Activated CD4-positive, alpha-beta T cell treated with anti-CD3 and anti-CD28 coated beads for 1 hour (primary cell): ENCODE measurements at places on chromosomes 13 and 19.

DNA sequence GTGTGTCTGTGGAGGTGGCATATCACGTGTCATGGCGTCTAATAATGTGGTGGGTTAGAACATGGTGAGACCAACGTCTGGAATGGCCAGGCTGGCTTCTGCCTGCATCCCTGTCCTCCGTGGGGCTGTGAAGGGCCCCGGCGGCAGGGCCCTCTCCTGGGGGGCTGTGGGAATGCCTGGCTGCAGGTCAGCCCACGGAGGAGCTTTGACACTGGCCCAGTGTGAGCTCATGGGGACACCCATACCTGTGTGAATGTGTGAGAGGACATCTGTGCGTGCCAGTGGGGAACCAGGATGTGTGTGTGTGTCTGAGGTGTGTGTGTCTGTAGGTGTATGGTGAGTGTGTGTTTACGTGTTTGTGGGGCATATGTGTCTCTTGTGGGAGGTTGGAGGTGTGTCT, 300.1 kb downstream of the TEX29 start:
- DNase-seq, result no peak

GRCh38 chr13:43058318-43058674, 34.9 kb downstream of the DNAJC15 start:
- DNase-seq, result no peak

DNA sequence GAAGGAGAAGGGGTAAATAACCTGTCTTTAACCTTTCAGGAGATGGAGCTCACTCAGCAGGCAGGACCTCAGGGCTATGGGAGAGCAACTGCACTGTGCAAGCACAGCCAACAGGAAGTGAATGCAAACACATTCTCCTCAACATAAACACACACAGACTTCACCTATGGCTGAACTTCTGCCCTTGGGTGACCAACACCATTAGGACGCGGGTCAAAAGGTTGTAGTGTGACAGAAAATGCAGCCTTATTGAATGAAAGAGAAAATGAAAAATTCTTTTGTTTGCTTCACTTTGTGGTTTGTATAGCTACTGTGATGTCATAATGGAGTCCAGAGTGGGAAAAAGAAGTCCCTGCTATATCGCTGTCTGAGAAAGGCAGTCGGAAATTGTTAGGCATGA, 323.0 kb downstream of the NDFIP2 start:
- no peak for DNase-seq

- no peak for DNase-seq
These were observed 565.1 kb downstream of the LIG4 start for GRCh38 chr13:107650081-107650701.

DNA sequence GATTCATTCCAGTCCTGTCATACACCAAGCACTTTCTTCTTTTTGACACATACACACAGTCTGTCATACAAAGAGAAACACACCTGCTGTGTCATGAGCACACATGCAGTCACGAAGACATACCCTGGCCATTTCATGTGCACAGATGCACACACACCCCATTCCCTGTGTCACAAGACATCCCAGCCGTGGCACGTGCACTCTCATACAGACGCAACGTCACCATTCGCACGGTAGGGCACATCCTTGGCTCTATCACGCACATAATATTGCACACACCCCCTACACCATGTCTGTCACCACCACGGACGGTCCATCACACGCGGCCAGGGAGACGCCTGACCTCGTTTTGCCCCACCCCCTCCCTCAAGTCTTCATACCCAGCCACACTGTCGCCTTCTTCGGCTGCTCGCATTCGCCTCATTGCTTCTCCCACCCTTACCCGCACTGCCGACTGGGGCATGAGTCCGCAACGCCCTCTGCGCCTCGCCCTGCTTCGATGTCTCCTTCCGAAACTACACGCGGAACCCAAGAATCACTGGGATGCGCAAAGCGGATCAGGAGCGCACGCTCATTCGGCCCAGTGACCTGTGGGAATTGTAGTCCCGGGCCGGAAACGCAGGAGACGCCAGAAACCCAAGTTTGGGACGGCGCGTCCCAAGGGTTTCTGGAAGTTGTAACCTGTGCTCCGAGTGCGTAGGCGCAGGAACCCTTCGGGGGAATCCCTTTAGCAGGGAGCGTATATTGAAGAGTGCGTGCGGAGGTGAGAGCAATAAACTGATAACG, 6.8 kb upstream of the ZNF283 start:
- DNase-seq, result no peak

DNA sequence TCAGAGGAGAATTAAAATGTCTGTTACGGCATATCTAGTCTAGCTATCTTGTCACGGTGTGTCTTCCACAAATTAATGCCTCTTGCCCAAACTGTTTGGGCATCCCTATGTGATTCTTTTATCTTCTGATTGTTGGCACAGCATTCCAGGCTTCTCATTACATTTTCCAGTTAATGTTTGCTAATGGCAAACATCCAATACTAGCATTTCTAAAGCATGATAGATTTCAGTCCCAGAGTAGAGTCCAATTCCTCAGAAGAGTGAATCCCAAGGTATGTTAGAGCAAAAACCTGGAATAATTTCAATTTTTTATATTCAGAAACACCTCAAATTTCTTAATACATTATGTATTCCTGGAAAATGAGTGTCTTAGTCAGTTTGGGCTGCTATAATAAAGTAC, 684.5 kb upstream of the SLITRK1 start:
- DNase-seq, result no peak

GRCh38 chr13:46712524-46712923, 84.4 kb downstream of the ESD start:
- DNase-seq, result no peak

DNA sequence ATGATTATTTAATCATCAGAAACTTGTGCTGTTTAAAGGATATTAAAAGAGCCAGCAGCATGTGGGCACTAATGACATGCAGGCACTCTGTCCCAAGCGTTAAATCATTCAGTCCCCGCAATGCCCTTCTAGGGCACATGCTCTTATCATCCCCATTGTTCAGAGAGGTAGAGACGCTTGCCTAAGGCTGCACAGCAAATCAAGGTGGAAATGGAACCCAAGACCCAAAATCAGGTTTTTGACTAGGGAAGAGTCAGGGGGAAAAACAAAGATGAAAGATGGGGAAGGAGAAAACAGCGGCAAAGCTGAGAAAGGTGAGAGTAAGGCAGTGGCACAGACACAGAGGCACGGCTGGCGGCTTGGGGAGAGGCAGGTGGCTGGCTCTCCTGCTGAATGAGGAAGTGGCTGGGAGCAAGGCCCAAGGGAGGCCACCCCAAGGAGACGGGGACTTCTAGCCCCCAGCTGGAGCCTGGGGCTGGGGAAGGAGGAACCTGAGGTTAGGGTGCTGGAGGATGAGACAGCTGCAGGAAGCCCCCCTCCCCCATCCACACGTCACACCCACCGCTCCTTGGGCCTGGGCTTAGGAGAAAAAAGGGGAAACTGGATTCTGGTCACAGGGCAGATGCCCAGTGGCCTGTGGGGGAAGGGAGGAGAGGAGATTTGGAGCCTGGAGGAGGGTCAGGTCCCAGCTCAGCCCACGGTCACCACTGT, 1.0 kb upstream of the TYROBP start:
- no peak for DNase-seq

GRCh38 chr13:113084094-113084942, 21.3 kb upstream of the F7 start:
- DNase-seq, result no peak

GRCh38 chr13:63287926-63288325, 1872.3 kb upstream of the PCDH20 start:
- no peak for DNase-seq

- DNase-seq, result no peak
These were observed 22.6 kb upstream of the MTIF3 start for GRCh38 chr13:27472941-27473340.

GRCh38 chr19:10683582-10683981, 17.7 kb upstream of the QTRT1 start:
- DNase-seq, result no peak

DNA sequence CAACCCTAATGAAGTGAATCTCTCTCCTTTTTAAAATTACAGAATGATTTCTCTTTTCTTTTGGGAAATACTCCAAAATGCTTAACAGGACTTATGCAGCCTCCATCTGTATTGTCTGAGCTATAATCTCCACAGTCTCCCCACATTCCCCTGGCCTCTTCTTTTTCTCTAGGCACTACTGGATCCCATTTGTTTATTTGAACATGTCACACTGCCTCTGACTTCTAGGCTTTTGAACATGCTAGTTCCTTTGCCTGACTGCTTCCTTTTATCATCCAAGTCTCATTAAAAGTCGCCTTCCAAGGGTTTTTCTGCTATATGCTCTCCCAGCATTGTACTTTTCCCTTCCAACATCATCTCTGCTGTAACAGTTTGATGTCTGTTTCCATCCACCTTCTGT, 548.7 kb downstream of the PCDH9 start:
- no peak for DNase-seq

- no peak for DNase-seq
These were observed 8.8 kb upstream of the CPB2 start for GRCh38 chr13:46113596-46113995.
